ENCODE measurements at places on chromosomes 1 and 21. TPM values are rescaled to one million over a fixed set of nuclear protein-coding genes. Genes with fewer than 3 reads are reported as not detected.

MX2 gene
- total RNA-seq = 18.9 TPM

MYOG gene
- total RNA-seq = not detected

CIART gene
- total RNA-seq = 8.0 TPM

NFASC gene
- total RNA-seq = 52.3 TPM

DNA sequence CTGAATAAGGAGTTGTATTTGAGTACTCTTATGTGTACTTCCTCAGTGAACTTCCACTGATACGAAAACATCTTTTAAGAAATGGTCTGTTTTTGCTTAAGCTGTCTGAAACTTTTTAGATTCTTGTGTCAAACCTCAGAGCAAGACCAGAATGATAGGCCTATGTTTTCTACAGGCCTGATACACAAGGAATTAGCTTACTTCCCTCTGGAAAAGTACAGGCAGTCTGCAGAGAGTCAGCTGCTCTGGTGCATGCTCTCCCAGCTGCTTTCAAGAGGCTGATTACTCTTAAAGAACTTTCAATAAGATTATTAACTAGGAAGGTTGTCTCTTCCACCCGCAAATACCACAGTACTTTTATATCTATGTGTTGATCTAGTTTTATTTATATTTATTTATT lies 9.5 kb downstream of the SNX27 start:
- DNase-seq = no peak

GRCh38 chr1:53392460-53392859 lies 64.6 kb upstream of the LRP8 start:
- no peak for DNase-seq

DNA sequence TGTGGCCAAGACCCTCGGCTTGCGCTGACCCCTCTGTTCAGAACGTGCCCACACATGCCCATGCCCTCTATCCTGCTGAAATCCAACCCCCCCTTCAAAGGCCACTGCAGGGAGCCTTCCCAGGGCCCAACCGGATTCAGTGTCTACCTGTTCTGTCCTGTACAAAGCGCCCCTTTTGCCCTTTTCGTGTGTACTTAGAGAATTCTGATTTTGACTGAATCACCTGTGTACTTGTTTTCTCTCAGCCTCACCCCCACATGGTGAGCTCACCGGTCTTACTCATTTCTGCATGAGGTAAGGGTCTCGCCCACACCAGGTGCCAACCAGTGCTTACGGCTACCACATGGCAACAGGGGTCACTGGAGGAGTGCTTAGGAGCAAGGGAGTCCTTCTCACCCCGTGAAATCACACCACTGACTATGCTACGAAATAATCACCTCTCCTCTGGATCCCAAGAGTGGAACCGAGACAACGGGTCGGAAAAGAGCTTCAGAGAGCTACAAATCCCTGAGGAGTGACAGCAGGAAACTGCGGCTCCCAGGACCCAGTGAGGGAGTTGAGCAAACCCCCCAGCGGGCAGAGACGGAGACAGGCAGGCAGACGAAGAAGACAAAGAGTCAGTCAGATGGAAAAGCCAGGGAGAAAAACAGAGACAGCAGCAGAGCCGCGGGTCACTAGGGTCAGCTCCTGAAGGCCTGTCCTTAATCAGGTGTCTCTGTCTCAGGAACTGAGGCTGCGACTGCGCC lies 2.1 kb upstream of the S100A2 start:
- DNase-seq = no peak

GRCh38 chr1:61782771-61783170 lies 40.5 kb downstream of the PATJ start:
- DNase-seq = no peak

- no peak for DNase-seq
These were observed 34.7 kb upstream of the RIPK4 start for GRCh38 chr21:41801321-41802197.

GRCh38 chr21:45128613-45129188 lies 54.3 kb downstream of the ADARB1 start:
- peak; percentile 78 for DNase-seq

- no peak for DNase-seq
These were observed 85.4 kb downstream of the PIGK start for GRCh38 chr1:77133731-77134358.
